Osteoblast (primary cell): ENCODE measurements at places on chromosomes 5 and 9.

DNA sequence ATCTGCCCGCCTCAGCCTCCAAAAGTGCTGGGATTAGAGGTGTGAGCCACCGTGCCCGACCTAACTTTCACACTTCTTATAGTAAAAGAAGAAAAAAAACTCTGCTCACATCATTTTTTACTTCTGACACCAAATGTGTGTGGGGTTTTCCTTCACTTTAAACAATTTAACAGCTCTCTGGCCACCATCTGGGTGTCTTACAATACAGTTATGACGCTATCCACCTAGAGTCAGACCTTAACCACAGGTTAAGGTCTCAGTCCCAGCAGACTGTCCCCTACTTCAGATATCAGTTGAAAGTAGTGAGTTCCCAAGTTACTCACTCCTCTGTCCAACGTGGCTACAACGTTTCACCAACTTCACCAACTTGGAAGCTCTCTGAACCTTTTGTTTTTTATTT, 15.4 kb upstream of the ATP6V1G1 start:
- no peak for DNase-seq

GRCh38 chr5:171520300-171521174, 101.1 kb downstream of the FGF18 start:
- DNase-seq = peak; percentile 89

- DNase-seq = peak; percentile 91
Observed at GRCh38 chr5:151202381-151203139, 21.3 kb downstream of the CCDC69 start.

- DNase-seq = peak; percentile 1
Observed at GRCh38 chr9:115764645-115765044, 388.9 kb upstream of the PAPPA start.

DNA sequence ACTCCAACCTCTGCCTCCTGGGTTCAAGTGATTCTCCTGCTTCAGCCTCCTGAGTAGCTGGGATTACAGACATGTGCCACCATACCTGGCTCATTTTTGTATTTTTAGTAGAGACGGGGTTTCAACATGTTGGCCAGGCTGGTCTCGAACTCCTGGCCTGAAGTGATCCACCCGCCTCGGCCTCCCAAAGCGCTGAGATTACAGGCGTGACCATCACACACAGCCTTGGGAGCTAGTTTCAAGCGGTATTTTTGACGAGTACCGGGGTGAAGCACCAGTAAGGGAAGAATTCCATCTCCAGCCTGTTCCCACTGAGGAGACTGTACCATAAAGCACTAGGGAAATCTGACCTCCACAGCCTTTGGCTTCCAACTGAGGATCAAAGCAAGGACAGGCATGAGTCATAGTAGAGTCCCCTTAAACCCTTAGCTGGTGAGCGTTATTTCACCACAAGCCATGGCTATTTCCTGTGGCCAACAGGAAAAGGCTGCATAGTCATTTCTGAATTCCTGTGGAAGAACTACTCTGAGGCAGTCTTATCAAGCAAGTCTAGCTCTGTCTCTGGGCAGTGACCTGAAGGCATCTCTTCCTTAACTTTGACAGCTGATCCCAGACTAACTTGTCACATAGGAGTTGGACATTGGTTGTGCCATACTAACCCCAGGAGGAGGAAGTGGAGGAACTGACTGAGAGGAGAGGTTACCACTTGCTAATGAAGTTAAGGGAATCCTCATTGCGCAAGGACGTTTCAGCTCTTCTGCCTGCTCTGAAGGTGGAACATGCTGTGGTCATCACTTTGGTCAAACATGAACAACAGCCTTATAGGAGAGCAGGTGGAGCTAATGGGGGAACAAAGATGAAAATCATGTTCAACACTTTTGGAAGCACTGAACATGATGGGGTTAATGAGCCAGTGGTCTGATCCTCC, 85.8 kb upstream of the DMRT1 start:
- DNase-seq = peak; percentile 92

DNA sequence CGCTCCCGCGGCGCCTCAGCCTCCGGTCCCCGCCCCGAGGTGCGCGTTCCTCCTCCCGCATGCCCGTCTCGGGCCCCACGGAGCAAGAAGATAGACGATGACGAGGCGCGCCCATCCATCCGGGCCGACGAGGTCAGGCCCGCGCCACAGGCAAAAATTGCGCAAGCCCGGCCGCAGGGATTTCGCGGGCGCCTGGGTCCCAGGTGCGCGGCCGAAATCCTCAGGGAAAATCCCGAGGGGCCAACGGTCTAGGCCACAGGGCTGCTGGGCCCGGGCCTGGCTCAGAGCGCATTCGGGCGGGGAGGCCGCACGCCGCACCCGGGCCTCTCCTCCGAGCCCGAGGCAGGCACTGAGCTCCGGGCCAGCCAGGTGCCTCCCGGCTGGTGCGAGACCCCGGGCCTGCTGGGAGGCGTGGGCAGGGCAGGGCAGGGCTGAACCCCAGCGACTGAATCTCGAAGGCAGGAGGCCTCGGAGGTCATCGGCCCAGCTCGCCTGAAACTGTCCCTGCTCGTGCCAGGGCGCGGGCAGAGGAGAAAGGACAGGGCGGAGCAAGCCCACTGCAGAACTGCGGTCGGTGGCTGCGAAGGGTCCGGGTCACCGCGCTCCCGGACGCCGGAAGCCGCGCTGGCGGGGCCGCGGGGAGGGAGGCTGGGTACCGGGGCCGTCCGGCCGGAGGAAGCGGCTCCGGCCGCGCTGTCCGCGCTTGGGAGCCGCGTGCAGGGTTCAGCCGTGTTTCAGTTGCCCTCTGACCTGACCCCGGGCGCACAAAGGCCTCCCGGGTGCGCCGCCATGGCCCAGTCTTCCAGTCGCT, 66.8 kb downstream of the FOXD1 start:
- no peak for DNase-seq

DNA sequence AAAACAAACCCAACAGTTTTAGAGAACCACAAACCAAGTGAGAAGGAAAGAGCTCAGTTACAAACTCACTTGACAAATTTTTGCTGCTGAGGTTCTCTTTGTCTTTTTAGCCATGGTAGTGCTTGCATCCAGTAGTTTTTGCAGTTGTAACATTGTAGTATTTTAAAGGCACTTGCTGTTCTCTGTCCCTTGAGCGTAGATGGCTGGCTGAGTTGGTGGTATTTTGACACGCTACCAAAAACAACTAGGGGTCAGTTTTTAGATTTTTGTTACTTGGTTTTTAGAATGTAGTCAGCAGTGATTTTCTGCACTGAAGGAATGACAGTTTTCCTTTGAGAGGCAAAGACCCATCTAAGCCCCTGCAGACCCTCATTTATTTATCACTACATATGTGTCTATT, 58.0 kb downstream of the TLE4 start:
- DNase-seq = no peak

- no peak for DNase-seq
Observed at GRCh38 chr5:37825334-37825915, 14.4 kb downstream of the GDNF start.

- DNase-seq = no peak
Observed at GRCh38 chr9:61665330-61665751, 475.5 kb downstream of the SPATA31A7 start.

DNA sequence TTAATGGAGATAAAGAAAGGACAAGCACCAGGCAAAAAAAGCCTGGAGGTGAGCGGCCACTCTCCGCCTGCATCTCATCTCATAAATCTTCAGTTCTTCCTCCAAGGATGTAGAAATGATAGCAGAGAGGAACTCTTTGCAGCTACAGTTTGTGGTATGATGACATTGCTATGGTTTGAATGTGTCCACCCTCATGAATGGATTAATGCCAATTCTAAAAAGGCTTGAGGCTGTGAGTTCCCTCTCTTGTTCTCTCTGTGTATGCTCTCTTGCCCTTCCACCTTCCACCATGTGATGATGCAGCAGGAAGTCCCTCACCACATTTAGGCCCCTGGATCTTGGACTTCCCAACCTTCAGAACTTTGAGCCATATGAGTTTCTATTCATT, 126.4 kb downstream of the SPOCK1 start:
- DNase-seq = no peak

DNA sequence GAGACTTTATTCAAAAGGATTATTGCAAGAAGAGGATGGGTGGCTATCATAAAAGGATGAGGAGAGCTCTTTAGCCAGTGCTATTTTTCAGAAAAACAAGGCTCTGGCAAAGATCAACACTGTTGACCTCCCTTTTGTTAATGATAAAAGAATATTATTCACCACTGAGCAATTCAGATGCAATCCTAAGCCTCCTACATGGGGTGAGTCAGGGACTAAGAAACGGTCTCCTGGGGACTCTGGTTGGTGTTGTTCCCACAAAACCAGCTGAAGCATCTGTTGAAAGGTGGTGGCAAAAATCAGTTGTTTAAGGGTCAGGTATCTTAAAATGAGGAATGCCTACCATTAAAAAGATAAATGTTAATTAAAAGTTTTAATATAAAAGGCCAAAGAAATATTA, 7.7 kb upstream of the GCNT1 start:
- peak; percentile 70 for DNase-seq

GRCh38 chr9:34493972-34494535, 28.7 kb downstream of the ENHO start:
- peak; percentile 82 for DNase-seq

GRCh38 chr9:127492616-127493015, 41.3 kb downstream of the LRSAM1 start:
- DNase-seq = peak; percentile 14

DNA sequence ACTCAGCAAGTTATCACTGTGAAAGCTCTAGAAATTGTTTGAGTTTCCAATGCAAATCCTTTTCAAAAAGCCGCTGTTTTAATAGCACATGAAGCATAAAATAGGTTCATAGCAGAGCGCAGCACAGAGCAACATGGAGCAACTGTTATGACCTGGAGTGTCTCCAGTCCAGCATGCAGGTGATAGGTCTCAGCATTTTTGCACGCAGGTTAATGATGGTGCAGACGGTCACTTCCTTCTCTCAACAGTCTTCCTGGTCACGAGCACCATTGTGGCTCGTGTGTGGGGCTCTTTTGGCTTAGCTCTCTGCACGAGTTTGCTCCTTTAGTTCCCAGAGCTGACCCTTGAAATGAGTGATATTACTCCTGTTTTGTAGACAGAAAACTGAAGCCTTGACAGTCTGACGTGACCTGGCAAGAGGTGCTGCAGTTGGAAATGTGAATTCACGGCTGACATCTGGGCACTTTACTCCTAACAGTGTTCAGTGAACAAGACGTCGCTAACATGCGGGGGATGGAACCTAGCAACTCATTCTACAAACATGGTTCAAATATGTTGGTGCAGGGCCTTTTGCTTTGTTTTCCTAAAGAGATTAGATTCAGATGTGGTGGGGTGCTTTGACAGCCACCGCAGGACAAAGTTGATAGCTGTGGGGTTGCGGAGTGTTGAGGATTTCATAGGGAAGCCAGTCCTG, 10.0 kb downstream of the TENT4A start:
- no peak for DNase-seq

DNA sequence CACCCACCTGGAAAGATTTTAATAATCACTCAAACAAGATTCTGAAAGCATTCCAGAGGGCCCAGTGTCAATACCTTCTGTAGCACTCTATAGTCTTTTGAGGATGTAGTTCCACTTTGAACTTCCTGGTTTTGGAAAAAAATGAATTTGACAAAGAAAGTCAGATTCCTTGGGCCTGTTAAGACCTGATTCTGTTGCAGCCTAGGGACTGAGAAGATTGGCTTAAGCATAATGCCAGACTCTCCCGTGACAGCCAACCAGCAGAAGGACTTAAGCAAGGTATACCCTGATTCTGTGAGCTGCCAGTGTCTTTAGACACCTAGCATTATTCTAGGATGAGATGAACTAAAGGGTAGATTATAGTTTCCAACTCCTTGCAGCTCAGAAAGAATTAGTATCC, 6.8 kb downstream of the SPINK5 start:
- no peak for DNase-seq

DNA sequence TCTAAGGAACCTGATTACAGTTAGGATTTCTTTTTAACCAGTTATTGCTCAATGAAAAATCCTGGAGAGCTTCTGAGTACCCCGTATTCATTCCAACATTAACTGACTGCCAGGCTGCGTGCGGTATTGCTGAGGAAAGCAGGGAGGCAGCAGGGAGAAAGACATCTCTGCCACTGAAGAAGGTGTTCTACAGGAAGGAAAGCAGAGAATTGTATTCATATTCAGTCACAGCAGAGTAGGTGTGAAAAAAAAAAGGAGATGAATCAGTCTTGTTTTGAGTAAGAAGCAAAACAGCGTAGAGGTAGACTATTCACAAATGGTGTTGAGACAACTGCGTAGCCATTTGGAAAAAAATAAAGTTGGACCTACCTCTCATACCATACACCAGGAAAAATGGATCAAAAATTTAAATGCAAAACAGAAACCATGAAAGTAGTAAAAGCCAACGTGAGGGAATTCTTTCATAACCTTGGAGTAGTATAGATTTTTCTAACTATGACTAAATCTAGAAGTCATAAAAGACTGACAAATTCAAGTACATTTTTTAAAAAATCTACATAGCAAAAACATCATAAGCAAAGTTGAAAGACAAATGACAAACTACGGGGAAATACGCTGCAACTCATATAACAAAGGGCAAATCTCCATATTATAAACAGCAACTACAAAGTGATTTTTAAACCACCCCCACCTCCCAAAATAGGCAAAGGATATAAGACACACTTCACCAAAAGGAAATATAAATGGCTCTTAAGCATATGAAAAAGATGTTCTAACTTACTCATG, 9.9 kb upstream of the NR4A3 start:
- no peak for DNase-seq

DNA sequence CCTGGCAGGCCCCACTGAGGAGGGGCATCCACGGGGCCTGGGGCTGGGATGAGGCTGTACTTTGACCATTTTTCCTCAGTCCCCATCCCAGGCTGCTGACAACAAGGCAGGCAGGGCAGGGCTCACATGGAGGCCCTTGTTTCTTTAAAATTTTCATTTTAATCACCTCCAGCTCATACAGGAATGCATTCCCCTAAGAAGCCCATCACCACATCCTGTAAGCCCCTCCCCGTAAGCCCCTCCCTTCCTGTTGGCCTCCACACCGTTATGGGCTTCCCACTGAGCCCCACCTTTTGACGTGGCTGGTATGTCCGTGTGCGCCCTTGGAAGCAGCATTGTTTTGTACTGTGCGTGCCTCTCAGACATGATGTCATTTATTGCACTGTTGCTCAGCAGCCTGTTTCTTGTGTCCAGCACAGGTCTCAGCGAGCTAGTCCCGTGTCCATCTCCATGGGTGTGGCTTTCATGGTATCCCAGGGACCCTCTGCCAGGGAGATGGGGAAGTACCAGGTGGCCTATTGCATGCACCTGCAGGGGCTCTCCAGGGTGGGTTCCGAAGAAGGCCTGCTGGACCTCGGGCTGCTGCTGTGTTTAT, 22.4 kb downstream of the PHF2 start:
- DNase-seq = no peak

GRCh38 chr9:88604836-88605511, 70.0 kb downstream of the NXNL2 start:
- DNase-seq = no peak

DNA sequence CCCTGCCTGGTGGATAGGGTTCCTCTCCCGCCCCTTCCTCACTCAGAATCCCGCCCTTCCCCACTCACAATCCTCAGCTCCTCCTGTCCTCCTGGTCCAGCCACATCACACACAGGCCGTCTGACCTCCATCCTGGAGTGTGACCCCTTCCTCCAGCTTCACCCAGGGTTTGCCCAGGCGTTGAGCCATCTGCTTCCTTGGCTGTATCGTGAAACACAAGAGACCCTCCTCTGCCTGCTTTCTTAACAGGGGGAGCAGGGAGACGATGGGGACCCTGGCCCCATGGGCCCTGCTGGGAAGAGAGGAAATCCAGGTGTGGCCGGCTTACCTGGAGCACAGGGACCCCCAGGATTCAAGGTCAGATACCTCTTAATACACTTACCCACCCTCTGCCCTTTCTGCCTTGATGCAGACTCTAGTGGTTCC, 32.3 kb upstream of the ORM1 start:
- no peak for DNase-seq

GRCh38 chr5:33734537-33734936, 157.3 kb downstream of the ADAMTS12 start:
- no peak for DNase-seq
